ENCODE measurements at places on chromosomes 11 and 22.

DNA sequence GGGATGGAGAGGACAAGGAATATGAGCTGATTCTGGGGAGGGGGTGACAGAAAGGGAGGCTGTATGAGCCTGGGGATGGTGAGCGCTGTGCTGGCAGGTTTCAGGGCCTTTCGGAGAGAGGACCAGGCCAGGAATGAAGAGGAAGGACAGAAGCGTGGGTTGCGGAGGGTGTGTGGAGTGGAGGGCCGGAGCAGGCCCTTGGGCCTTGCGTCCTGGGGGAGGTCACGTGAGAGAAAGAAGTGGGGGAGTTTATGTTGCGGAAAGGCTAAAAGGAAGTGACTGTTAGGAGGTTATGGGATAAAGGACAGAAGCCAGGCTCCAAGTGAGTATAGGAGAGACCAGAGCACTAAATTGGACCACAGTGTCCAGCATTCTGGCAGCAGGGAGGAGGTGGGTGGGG, 17.5 kb downstream of the BCR start:
- DNase-seq: no peak

GRCh38 chr11:85769771-85770170, 41.2 kb downstream of the SYTL2 start:
- no peak for DNase-seq

DNA sequence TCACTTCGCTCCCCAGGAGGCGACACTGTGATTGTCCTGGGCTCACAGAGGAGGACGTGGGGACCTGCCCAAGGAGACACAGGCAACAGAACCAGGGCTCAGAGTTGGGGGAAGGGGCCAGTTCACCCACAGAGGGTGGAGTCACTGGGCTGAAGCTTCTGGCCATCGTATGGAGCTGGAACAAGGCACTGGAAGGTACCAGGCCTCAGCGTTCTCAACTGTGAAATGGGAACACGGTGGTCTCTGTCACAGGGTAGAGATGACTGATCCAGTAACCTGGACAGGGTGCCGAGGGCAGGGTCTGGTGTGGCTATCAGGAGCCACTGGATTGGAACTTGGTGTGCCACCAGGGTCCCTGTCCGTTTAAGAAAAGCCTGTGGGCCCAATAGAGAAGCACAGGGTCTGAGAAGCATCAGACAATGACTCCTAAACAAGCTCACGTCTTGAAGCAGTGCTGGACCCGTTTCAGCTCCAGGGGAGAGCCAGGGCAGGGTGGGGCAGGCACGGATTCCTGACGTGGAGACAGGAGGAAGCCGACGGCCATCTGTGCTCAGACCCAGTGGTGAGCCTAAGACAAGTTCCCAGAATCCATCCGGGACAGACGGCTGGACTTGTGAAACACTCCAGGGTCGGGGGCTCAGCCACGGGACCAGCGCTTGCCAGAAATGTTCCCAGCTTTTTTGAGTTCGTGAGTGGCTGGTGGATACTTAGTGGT, 25.0 kb upstream of the KCNQ1OT1 start:
- no peak for DNase-seq

- DNase-seq: no peak
Measured at GRCh38 chr11:112537846-112538330, 277.2 kb upstream of the PLET1 start.

DNA sequence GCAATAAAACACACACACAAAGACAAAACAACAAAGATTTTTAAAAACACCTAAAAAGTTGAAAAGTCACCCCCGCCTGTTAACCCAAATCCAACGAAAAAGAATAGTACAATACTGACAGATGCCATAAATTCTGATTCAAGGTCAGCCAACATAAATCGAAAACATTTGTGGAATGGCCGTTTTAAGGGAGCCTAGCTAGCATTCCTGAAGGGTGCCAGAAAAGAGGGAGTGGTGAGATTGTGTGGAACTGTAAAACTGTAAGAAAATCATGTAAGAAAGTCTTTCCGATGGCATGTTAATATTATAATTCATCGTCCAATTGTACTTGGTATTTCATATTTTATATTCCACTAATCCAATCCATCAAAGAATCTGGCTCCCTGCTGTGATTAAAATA, 75.1 kb downstream of the RAB38 start:
- no peak for DNase-seq

- no peak for DNase-seq
Measured at GRCh38 chr11:93528757-93529645, 14.2 kb downstream of the SMCO4 start.

GRCh38 chr22:41840216-41840615, 7.3 kb downstream of the SREBF2 start:
- no peak for DNase-seq

GRCh38 chr11:61844909-61845565, 16.9 kb downstream of the FADS2 start:
- no peak for DNase-seq

DNA sequence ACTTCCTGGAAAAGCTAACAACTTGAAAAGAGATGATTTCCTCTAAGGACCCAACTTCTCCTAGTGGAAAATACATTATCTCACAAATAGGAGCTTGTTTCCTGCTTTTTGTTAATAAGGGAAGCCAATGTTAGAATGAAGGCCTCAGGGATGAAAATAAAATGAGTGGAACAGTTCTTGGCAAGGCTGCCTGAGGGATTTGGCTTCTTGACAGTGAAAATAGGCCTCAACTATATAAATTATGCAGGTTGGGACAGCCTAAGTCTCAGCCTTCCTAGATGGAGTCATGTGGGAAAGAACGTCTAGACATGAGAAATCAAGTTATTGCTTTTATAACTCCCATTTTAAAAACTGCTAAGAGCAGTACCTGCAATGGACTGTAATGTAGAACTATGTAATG, 92.8 kb upstream of the FIBIN start:
- DNase-seq: no peak

DNA sequence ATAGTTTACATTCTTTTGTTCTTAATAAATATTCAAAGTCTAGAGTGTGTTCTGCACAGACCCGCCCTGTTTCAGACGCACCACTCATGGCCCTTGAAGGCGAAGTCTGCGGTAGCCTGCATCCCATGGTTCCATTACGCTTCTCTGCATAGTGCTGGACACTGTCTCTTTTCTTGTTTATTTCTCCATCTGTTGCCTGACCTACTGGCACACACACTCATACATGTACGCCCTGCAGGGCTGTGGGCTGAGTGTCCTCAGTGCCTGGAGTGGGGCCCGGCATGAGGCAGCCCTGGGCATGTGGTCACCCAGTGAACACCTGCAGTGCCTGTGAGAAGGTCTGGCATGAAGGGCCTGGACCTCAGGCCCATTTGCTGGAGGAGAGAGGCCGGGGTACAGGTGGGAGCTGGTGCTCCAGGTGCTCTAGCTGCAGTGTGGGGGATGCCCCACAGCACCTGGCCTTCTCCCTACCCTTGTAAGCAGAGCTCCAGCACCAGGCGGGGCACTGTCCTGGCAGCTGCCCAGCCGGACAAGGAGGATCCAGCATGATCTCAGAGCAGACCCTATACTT, 404.1 kb downstream of the TBC1D22A start:
- DNase-seq: no peak

- no peak for DNase-seq
Measured at GRCh38 chr11:2732261-2732939, 32.6 kb upstream of the KCNQ1OT1 start.

DNA sequence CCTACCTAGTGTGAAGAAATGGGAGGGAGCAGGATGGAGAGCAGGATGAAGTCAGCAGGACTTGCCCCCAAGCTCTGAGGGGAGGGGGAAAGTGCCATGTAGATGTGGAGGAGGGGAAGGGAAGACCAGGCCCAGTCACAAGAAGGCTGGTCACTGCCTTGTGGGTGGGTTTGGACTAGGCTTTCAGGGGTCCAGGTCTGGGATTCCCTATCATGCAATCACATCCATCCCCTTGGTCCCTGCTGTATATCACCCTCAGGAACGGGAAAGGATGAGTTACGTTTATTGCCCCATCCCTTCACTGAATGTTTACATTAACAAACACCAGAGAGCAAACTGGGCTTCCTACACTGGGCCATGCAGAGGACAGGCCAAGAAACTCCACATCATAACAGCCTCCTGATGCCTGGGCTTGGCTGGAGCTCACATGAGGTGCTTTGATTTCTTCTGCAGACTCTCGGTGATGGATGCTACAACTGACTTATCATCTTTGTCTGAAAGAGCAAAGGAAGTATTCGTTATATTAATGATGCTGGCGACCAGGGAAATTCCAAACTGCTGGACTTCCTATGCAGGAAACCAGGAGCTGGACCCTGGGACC, 5.6 kb downstream of the TMEM86A start:
- DNase-seq: no peak

DNA sequence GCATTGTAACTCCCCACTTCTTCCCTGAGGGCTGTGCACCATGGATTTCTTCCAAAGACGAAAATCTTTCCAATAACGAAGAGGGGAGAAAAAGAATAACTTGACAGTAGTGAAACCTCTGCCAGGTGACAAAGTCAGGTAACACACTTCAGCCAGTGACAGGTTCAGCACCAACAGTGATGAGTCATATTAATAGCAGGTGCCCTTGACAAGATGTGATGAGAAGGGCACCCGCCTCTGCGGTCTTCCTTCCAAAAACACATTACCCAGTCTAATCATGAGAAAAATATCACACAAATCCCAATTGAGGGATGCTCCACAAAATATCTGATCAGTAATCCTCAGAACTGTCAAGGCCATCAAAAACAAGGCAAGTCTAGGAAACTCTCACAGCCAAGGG, 157.8 kb downstream of the EFCAB6 start:
- DNase-seq: no peak

DNA sequence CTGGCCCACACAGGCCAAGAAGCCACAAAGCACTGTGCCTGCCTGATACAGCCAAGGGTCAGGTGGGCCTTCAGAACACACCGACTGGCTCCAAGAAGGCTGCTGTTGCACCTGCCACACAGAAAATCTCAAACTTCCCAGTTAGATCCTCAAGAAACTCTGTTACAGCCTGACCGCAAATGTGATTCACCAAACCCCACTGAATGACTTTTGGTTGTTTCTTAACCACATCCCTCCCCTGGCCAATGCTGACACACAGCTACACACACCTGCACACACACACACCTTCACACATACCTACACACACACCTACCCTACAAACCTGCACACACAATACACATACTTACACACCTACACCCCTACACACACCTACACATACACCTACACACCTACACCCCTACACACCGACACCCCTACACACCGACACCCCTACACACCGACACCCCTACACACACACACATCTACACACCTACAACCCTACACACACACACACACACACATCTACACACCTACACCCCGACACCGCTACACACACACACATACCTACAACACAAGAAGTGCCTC, 31.5 kb downstream of the CDKN1C start:
- no peak for DNase-seq
